Left forelimb (tissue), 1 donor: ENCODE measurements at places on chromosomes 16 and 17.
A peak's percentile ranks its signal among the peaks of the same experiment; 100 is the strongest.

GRCh38 chr16:79965718-79966117, 365.2 kb upstream of the MAF start:
- DNase-seq = no peak

GRCh38 chr17:16930571-16931317, 41.2 kb downstream of the TNFRSF13B start:
- DNase-seq = no peak

DNA sequence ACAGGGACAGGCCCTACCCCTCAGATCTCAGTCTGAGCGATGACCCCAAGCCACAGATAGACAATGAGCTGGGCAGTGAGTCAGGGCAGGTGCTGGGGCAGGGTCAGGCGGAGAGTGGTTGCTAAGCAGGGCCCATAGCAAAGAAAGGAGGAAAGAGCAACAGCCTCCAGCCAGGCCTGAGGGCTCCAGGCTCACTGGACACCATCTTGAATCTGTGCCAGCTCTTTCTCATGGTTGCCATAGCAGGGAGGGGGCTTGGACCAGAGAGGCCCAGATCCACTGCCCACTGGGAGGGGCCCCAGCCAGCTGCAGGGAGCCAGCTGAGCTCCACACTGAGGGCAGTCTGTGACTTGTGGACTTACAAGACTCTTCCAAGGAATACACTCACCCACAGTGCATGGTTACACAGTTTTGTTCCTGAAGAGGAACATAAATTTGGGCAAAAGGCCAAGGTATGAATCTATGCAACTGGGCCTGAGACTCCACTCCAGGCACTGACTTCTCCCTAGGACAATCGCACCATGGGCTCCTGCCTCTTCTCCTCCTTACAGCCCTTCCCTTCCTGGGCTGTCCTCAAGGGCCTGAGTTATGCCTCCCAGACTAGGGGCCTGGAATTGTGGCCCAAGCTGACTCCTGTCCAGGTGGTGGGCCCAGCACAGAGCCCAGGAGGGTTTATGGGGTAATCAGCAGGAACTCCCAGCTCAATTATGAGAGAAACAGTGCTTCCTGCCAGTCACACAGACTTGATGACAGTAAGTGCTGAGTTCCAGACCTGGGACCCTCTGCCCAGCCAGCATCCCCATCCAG, 59.9 kb downstream of the BEAN1 start:
- peak; percentile 70 for DNase-seq

DNA sequence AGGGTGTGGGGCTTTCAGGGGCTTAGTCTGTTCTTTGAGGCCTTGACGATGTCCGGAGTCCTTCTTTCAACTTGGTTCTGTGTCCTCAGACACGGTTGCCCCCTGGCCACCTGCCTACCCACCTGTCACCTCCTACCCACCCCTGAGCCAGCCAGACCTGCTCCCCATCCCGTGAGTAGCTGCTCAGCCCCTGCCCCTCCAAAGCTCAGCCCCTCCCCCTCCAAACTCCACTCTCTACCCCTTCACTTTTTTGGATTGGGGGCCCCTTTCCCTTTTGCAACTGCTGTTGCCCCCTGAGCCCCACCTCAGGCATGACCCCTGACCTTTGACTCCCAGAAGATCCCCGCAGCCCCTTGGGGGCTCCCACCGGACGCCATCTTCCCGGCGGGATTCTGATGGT, 1.2 kb downstream of the LAT start:
- no peak for DNase-seq

GRCh38 chr17:45992175-45992574, 6.9 kb upstream of the STH start:
- DNase-seq = no peak

DNA sequence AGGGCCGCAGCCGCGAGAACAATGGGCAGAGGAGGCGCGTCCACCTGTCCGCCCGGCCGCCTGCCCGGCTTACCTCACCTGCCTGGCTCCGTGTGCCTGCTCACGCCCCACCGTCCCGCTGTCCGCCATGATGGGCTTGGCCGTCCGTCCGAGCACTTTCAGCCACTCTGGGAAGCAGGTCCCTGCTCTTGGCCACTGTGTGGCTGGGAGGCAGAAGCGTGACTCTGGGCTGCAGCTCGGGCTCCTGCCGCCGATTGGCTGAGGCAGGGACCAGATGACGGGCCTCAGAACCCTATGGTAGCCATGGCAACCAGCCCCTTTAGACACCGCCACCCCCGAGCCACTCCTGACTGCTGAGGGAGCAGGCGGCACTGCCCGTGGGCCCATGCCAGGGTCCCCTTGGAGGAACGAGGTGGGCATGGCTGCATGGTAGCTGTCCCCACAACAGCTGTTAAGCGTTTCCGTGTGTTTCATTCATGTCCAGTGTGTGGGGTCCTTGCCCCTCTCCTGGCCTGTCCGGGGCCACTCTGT, 8.9 kb upstream of the AXIN1 start:
- no peak for DNase-seq

GRCh38 chr16:79800016-79800608, 199.6 kb upstream of the MAF start:
- DNase-seq = no peak
